ENCODE measurements at places on chromosomes 16 and 17.

GRCh38 chr17:17809531-17810083 lies 27.2 kb downstream of the SREBF1 start:
- no peak for DNase-seq

- no peak for DNase-seq
Measured at GRCh38 chr16:49833796-49834530, 21.9 kb downstream of the ZNF423 start.

DNA sequence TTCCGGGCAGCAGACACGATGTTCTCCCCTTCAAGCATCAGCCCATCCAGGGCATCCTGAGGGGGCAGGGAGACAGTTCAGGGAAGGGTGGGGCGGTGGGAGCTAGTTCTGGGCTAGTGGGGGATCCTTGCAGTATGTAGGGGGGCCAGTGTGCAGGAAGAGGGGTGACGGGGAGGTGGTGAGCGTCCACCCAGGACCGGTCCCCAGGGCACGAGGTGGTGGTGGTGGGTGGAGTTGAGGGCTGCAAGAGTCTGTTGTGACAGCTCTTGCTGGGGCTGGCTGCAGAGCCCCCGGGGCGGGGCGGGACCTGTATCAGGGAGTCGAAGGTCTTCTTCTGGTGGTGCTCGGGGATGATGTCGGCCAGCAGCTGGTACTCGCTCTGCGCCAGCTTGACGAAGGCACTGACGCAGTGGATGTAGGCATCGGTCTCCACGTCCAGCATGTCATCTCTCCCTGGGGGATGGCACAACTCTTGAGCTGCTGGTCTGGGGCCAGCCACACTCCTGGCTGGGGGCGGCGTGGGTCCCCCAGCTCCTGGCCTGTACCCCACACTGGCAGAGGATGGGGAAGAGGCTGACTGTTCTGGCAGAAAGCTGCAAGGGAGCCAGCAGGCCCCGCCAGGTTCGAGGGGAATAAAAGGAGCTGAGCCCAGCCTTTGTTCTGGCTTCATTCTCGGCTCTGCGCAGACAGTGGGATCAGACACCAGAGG lies 10.0 kb downstream of the ZACN start:
- DNase-seq: no peak

- no peak for DNase-seq
Measured at GRCh38 chr17:66551839-66552238, 249.4 kb downstream of the PRKCA start.

DNA sequence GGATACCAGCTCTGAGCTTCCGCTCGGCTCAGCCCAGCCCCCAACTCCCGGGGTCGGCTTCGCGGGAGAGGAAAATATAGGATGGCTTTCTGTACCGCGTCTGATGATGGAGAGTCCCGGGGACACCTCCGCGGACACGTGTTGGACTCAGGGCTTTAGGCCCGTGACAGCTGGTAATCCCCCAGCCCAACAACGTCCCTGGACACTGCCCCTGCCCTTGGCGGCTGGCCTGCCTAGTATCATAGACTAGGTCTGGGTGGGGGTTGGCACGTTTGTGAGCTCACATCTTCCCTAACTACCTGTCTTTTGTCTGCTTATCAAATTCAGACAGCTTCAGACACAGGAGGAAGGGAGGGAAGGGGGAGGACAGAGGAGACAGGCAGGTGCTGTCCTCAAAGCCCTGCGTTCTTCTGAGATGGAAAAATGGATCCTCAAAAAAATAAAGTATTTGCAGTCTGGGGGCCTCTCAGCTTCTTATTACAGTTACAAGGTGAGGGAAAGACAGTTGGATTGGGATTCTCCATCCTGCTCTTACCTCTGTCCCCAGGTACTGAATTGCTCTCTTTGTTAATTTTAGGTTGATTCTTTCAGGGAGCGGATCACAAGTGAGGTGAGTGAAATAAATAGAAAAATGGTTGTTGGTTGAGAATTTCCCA lies 698 bp downstream of the PSME3 start:
- no peak for DNase-seq

- no peak for DNase-seq
Measured at GRCh38 chr17:7046127-7046724, 2.3 kb upstream of the SLC16A11 start.

- DNase-seq: no peak
Measured at GRCh38 chr17:9054126-9054975, 33.0 kb downstream of the NTN1 start.

GRCh38 chr17:26792486-26792885 lies 501.4 kb upstream of the WSB1 start:
- no peak for DNase-seq

DNA sequence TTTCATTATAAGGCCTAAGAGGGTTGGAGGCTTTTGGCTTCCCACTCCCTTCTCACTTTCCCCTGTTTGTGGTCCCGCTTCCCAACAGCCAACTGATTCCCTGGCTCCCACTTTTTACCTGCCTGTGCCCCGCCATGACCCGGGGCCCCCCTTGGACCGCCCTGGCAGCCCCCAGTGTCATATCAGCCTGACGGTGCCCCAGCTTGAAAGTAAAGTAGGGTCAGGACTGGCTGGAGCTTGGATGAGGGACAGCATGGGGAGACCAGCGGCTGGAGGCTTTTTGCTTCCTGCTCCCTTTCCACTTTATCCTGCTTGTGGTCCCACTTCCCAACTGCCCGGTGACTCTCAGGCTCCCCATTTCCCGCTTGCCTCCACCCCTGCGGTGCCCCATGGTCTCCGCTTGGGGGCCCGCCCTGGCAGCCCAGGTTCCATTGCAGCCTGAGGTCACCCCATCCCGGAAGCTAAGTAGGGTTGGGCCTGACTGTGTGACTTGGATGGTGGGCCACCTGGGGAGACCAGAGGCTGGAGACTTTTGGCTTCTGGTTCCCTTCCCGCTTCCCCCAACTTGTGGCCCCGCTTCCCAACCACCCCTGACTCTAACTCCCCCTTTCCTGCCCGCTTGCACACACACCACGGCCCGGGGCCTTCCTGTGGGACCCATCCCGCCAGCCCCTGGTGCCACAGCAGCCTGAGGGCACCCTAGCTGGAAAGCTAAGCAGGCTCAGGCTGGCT lies 2274.7 kb downstream of the TP53TG3F start:
- DNase-seq: no peak

DNA sequence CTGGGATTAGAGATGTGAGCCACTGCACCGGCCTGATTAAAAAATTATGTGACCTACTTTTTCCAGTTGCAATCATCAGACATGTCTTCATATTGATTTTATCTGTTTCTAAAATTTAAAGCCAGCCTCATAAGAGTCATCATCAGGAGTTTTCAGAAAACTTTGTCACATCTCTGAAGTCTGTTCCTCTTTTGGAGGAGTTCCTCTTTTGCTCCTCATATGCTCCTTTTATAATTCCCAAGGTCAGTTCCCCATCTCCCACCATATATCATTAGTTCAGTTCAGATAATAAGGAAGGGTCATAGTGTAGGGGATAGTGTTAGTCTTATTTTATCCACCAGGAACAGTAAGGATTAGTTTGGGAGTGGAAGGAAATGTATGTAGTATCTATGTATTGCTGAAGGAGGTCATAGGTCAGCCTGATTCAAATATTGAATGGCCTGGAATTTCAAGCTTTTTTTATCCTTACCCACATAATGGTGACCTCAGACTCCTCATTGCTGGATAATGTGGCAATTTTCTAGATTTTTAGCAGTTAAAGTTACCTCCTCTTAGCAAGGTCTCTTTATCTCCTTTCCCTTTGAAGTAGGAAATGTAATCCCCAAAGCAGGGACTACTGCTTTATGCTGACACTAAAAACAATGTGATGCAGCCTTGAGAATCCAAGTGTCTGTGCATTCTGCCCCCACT lies 13.8 kb upstream of the DUSP14 start:
- DNase-seq: no peak

GRCh38 chr16:31093132-31093703 lies 1.4 kb downstream of the VKORC1 start:
- no peak for DNase-seq

GRCh38 chr17:12022310-12022709 lies 1.6 kb downstream of the MAP2K4 start:
- no peak for DNase-seq

DNA sequence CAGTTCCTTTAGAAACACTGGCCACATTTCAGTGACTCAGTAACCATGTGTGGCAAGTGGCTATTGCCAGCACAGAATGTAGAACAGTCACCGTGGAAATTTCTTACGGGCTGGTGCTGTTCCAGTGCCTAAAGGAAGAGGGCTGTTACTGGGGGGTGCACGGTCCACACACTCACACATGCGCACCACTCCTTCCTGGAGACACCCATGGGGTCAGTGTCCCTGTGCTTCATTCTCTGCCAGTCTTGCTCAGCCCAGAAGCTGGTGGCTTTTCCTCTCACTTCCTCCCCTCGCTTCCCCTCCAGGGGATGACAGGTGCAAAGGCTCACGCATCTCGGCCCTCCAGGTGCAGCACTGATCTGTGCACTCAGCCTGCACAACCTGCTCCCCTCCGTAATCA lies 115.6 kb downstream of the CCDC182 start:
- DNase-seq: no peak

- DNase-seq: no peak
Measured at GRCh38 chr16:88669980-88670379, 7.1 kb upstream of the MVD start.

DNA sequence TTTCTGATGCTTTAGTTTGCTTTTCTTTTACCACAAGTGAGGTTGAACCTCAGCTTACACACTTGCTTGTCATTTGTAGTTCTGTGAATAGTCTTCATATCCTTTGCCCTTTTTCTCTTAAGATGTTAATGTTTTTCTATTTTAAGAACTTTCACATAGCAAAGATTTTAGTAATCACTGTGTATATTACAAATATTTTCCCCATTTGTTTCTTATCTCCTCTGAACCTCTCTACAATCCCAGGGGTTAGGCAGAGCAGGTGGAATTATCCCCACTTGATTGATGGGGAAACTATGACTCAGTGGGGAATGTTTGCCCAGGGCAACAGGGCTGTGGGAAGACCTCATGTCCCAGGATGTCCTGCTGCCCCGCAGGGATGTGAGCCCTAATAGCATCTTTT lies 11.7 kb upstream of the MYH3 start:
- no peak for DNase-seq

DNA sequence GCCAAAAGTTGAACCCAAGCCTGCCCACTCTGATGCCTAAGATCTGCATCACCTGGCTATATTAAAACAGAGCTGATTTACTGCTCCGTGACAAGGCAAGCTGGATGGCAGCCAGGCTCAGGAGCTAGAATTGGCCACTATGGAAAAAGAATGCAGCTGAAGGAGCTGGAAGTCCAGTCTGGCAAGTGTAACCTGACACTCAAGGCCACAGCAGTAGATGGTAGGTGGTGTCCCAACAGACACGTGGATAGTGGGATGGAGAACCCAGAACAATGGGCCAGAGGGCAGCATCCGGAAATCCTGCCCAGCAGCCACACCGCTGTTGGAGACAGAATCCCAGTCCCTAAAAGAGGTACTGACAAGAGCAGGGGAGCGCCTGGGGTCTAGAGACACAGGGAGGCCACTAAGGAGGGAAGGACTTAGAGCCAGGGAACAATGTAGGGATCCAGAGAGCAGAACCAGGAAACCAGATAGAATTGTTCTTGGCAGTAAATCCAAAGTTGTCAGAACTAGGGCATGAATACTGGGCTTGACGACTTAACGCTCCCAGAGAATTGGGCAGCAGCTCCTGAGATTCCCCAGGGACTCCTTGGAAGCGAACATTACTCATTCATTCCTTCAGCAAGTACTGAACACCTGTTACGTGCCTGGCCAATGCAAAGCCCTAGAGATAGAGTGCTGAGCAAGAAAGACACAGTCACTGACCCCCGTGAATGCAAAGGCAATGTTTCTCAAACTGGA lies 85.7 kb downstream of the CDYL2 start:
- no peak for DNase-seq

- peak; percentile 93 for DNase-seq
Measured at GRCh38 chr17:32877164-32877764, 340 bp upstream of the MYO1D start.

- no peak for DNase-seq
Measured at GRCh38 chr17:33127706-33128105, 136.1 kb downstream of the SPACA3 start.

- DNase-seq: peak; percentile 75
Measured at GRCh38 chr16:51151435-51151960, 428 bp upstream of the SALL1 start.

- DNase-seq: no peak
Measured at GRCh38 chr17:41519501-41520224, 973 bp upstream of the KRT15 start.

- DNase-seq: no peak
Measured at GRCh38 chr17:32551186-32551955, 64.6 kb downstream of the CDK5R1 start.

DNA sequence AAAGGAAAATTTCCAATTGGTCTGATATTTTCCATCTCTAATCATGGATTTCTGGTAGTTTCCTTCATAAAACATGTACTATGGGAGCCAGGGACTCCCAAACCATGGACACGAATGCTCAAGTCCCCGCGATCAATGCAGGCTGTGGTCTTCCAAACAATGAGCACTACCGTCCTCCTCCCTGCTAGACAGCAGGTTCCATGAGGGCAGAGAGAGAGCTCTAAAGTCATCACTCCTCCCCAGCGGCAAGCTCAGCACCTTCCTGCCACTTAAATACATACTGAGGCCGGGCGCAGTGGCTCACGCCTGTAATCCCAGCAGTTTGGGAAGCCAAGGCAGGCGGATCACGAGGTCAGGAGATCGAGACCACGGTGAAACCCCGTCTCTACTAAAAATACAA lies 31.1 kb downstream of the ARHGAP17 start:
- DNase-seq: no peak

GRCh38 chr16:26727848-26728247 lies 338.9 kb upstream of the C16orf82 start:
- no peak for DNase-seq

DNA sequence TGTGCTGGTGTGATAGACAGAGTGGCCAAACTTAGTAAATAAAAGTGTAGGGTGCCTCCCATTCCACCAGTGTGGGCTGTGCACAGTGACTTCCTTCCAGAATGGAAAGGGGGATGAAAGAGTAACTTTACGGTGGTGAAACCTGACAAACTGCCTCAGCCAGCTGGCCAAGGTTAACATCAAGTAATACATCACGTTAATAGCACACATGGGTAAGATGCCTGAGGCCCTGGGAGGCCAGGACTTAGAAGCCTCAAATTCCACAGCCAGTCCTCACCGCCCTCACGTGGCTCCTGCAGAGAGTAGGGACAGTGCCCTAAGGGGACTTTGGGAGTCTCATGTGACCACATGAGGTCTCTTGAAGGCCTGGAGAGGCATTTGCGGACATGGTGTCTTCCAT lies 14.1 kb downstream of the RMI2 start:
- DNase-seq: no peak

- DNase-seq: no peak
Measured at GRCh38 chr17:18322522-18322921, 7.4 kb downstream of the SMCR8 start.

DNA sequence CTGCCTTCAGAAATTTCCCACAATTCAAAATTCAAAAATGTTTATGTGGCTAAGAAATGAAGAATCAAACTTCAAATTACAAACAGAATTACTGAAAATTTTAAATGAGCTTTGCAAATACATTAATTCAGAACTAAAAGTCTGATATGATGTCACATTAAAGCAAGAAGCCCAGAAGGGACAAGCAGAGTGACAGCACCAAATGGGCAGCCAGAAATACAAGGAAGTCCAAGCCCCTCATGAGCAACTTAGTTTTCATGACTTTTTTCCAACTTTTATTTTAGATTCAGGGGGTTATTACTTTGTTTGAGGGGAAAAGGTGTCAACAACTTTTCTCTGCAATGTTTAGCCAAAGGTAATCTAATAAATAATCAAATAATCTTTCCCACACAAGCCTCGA lies 21.5 kb downstream of the UBE2G1 start:
- DNase-seq: no peak

Measured in left hindlimb (tissue), 1 donor.